Activated T-cell treated with anti-CD3 and anti-CD28 coated beads, Interleukin-2, amount 50 U/mL, for 1 hour (primary cell): ENCODE measurements at places on chromosomes 13 and 19.

- peak; percentile 13 for DNase-seq
These were observed 61.1 kb upstream of the TPM4 start for GRCh38 chr19:16014923-16015804.

DNA sequence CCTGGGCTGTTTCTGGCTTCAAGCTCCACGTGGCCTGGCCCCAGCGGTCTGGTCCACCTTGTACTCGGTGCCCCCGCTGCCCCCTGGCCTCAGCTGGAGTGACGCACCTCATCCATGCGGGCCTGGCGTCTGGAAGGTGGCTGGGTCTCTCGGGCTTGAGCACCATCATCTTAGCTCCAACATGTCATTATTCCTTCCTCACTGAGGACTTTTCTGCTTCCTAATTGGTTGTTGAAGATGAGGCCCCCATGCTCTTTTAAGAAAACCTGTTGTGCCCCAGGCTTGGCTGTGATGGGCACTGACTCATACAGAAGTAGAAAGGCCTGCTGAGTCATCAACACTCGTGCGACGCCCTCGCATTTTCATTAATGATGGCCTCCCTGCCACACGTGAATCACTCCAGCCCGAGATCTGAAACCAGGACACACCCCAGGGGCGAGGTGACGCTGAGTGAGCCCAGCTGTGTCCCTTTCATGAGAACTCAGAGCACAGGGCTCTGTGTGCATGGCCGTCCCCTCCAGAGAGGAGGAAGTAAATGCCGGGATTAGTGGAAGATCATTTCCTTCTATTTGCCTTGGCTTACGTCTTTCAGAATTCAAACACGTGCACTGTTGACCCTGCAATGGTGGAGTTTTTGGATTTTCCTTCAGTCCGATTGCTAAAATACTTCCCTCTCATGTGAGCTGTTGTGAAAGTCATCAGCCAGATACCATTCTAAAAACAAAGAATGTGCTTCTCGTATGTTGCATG is 14.0 kb upstream of the GJA3 start:
- DNase-seq = peak; percentile 44

DNA sequence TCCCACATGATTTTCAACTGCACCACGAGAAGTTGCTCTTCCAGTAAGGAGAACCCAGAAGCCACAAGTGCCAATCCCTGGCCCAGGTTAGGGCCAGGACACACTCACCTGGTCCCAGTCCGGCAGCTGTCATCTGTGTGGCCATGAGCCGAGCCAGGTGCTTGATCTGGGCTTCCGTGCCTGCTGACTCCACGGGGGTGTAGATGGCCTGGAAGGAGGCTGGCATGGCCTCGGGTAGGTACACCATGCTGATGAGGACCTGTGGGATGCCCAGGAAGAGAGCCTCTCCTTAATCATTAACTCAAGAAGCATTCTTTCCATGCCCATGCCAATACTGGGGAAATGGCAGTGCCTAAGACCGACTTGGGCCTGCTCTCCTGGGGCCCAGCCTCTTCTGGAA is 19.9 kb upstream of the RSPH6A start:
- DNase-seq = no peak

- no peak for DNase-seq
These were observed 9.9 kb downstream of the IRF2BP1 start for GRCh38 chr19:45876161-45876410.

DNA sequence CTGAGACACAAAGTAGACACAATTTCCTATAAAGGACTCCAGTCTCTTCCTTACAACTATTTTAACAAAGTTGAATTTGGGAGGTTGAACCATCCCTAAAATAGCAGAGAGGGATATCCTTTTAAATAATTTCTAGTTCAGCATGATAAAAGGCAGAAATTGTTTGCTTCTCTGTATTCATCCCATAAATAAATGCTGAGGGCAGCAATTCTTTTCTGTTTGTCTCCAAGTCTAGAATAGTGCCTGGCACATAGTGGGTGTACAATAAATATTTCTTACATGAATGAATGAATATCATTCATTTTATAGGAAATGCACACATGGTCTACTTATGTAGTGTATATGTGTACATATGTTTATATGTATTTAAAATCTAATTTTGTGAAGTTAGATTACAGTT is 12.3 kb downstream of the COL4A1 start:
- no peak for DNase-seq
